ENCODE measurements at places on chromosomes 7 and 10. TPM values are rescaled to one million over a fixed set of nuclear protein-coding genes. Genes with fewer than 3 reads are reported as not detected.
A peak's percentile ranks its signal among the peaks of the same experiment; 100 is the strongest.

The CCDC6 gene
- 25.3 TPM for total RNA-seq

The CALHM2 gene
- total RNA-seq = 23.6 TPM

The LBX1 gene
- total RNA-seq = not detected

The ADIRF gene
- 0.42 TPM for total RNA-seq

The HMX2 gene
- not detected for total RNA-seq

The FRG2B gene
- not detected for total RNA-seq

The ENKUR gene
- total RNA-seq = 14.9 TPM

The VAX1 gene
- total RNA-seq = not detected

The SEMA3D gene
- total RNA-seq = 0.12 TPM

GRCh38 chr7:69208848-69209247 lies 389.4 kb upstream of the AUTS2 start:
- H3K27me3 ChIP-seq = no peaks in the 10 kb centered on the region
- H3K4me1 ChIP-seq = no peaks in the 10 kb centered on the region

GRCh38 chr10:3331690-3332230 lies 159.2 kb upstream of the PITRM1 start:
- peaks cover 39% of the 10 kb centered on the region for H3K27me3 ChIP-seq
- H3K27ac ChIP-seq = no peak overlapping the region
- peaks cover 7% of the 10 kb centered on the region for H3K36me3 ChIP-seq
- no peak overlapping the region for H3K4me3 ChIP-seq
- peaks cover 2% of the 10 kb centered on the region for H3K4me1 ChIP-seq
- no peak for DNase-seq

GRCh38 chr7:90910136-90910535 lies 314.0 kb downstream of the CDK14 start:
- no peak overlapping the region for H3K4me3 ChIP-seq
- no peaks in the 10 kb centered on the region for H3K4me1 ChIP-seq
- no peak for DNase-seq
- H3K27me3 ChIP-seq = no peaks in the 10 kb centered on the region

DNA sequence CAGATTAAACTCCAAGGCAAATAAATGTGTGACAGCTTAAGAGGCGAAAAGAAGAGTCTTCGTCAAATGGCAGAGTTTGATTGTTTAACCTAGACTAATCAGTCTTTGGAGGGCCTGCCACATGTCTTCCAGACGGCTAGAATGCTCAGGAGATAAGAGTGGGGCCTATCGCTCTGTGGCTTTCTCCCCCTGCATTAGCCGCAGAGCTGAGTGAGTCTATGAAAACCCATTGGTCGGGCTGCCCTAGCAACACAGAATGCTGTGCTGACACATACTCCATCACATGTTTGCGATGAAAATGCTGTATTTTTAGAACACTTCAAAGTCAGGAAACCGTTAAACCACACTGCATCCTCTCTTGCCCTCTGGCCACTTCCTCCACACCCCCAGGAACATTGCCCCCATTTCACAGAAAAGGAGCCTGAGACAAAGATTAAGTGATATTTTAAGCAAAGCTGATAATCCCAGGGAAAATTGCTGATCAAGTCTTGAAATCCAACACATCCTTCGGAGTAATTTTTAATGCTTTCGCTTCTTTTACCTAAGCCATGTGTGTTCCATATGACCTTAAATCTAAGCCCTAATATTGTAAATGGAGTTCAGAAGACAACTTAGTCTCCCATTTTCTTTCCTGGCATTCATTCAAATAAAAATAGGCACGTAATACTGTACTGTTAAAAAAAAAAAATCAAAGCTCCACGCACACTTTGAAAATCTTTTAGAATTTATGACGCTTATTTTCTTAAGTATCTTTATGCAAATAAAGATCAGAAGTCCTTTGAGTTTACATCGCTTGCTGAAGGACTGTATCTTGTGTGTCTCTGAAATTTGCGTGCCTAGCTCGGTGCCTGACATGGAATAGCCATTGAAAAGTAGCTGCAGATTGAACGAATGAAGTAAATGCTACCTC lies 161.2 kb downstream of the CELF2 start:
- peaks cover 22% of the 10 kb centered on the region for H3K36me3 ChIP-seq
- H3K4me3 ChIP-seq = no peak overlapping the region
- H3K4me1 ChIP-seq = peaks cover 90% of the 10 kb centered on the region
- no peak overlapping the region for H3K27ac ChIP-seq
- H3K27me3 ChIP-seq = no peaks in the 10 kb centered on the region

- DNase-seq = no peak
- H3K27me3 ChIP-seq = no peaks in the 10 kb centered on the region
- H3K27ac ChIP-seq = no peak overlapping the region
- H3K4me1 ChIP-seq = peaks cover 8% of the 10 kb centered on the region
- no peak overlapping the region for H3K4me3 ChIP-seq
Measured at GRCh38 chr7:2173189-2173827, 59.4 kb downstream of the MAD1L1 start.

DNA sequence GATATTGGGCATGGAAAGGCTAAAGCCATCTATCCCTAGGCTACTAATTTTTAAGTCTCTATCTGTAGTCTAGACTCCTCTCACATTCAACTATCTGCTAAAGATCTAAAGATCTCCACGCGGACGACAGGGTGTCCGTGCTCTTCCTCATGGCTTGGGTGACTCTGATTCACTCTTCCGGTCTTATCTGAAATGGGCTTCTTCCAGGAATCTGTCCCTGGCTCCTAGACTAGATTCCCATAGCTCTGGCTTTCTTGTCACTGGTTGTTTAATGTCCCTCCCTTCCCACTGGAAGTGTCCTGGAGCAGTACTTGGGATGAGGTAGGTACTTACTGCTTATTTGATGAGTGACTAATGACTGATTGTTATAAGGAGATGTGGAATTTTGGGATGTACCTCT lies 62.0 kb upstream of the PODXL start:
- H3K36me3 ChIP-seq = peaks cover 2% of the 10 kb centered on the region
- no peak for DNase-seq
- H3K27ac ChIP-seq = no peak overlapping the region
- peaks cover 32% of the 10 kb centered on the region for H3K27me3 ChIP-seq

- no peak overlapping the region for H3K4me3 ChIP-seq
- peaks cover 59% of the 10 kb centered on the region for H3K27me3 ChIP-seq
- no peak overlapping the region for H3K27ac ChIP-seq
- no peak for DNase-seq
Measured at GRCh38 chr10:122213766-122214165, 57.3 kb upstream of the BTBD16 start.

DNA sequence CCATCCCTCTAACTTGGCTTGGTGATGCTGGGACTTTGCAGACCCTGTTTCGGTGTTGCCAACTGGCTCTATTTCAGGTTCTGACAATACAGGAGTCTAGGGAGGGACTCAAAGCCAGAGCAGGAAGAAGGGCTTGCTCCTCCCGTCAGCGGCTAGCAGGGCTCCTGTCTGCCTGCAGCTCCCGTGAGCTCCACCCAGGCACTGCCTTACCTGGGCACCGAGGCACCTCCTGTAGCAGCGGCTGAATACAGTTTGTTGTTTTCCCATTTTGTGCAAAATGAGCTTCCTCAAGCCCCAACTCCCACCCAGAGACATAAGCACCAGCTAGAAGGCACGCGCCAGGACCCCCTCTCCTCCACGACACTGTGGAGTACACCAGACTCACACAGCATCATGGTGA lies 69.3 kb upstream of the RHEB start:
- peaks cover 13% of the 10 kb centered on the region for H3K4me1 ChIP-seq
- H3K36me3 ChIP-seq = peaks cover 12% of the 10 kb centered on the region

DNA sequence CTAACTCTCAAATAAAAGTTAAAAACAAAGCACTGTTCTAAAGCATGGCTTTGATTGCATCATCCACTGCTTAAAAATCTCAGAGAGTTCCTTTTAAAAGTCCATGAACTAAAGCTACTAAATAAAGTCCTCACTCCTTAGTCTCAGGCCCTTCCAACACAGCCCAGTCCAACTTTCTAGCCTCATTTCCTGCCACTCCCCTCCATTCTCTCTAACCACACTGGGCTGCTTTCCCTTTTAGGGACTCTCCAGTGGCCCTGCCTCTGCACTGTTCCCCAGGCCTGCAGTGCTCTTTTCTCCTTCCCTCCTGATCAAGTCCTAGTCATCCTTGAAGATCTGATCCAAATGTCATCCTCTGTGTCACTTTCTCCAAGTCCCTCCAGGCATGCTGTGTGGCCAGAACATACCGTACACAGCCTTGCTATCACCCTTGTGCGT lies 56.9 kb upstream of the PPP1R3C start:
- H3K4me1 ChIP-seq = peaks cover 13% of the 10 kb centered on the region
- H3K27ac ChIP-seq = peak overlapping the region; percentile 67
- peaks cover 22% of the 10 kb centered on the region for H3K27me3 ChIP-seq
- no peaks in the 10 kb centered on the region for H3K36me3 ChIP-seq
- H3K4me3 ChIP-seq = no peak overlapping the region

GRCh38 chr7:150415161-150416153 lies 35.0 kb upstream of the GIMAP8 start:
- no peaks in the 10 kb centered on the region for H3K36me3 ChIP-seq
- no peak overlapping the region for H3K4me3 ChIP-seq
- H3K27ac ChIP-seq = peak overlapping the region; percentile 65
- peaks cover 4% of the 10 kb centered on the region for H3K27me3 ChIP-seq
- peaks cover 8% of the 10 kb centered on the region for H3K4me1 ChIP-seq

DNA sequence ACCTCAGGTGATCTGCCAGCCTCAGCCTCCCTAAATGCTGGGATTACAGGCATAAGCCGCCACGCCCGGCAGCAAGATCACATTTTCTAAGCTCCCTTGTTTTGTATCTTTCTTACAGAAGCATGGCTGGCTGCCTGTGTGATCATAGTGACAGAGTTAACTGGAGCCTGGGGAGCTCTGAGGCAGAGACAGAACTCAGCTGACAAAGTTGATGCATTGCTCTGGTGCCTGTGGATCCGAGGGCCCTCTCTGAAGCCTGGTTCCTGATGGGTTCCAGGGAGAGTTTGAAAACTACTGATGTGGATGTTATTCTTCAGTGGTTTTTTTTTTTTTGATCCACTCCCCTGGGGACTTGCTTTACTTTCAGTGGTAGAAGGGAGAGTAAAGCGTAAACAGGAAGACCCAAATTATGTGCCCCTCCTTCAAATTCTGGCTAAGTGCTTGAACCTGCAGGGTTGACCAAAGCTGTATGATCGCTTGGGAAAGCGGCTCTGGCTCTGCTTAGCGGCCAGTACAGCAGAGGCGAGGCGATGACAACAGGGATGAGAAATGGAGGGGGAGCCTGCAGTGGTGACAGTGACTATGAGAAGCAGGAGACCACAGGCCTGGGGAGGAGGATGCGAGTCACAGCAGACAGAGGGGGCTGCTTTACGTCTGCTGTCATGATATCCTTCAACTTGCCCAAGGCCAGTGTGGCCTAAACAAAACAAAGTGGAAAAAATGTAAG lies 6.8 kb upstream of the EFCAB10 start:
- H3K27ac ChIP-seq = no peak overlapping the region
- peaks cover 10% of the 10 kb centered on the region for H3K4me1 ChIP-seq
- H3K36me3 ChIP-seq = no peaks in the 10 kb centered on the region
- H3K27me3 ChIP-seq = no peaks in the 10 kb centered on the region

DNA sequence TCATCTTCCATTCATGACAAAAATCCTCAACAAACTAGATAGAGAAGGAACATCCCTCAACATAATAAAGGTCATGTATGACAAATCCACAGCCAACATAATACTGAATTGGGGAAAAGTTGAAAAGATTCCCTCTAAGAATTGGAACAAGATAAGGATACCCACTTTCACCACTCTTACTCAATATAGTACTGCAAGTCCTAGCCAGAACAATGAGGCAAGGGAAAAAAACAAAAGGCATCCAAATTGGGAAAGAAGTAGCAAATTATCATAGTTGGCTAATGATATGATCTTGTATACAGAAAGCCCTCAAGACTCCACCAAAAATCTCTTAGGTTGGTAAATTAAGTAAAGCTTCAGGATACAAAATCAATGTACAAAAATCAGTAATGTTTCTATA lies 4.7 kb downstream of the POT1 start:
- no peaks in the 10 kb centered on the region for H3K27me3 ChIP-seq
- no peak for DNase-seq
- H3K4me1 ChIP-seq = peaks cover 48% of the 10 kb centered on the region
- H3K36me3 ChIP-seq = peaks cover 6% of the 10 kb centered on the region

DNA sequence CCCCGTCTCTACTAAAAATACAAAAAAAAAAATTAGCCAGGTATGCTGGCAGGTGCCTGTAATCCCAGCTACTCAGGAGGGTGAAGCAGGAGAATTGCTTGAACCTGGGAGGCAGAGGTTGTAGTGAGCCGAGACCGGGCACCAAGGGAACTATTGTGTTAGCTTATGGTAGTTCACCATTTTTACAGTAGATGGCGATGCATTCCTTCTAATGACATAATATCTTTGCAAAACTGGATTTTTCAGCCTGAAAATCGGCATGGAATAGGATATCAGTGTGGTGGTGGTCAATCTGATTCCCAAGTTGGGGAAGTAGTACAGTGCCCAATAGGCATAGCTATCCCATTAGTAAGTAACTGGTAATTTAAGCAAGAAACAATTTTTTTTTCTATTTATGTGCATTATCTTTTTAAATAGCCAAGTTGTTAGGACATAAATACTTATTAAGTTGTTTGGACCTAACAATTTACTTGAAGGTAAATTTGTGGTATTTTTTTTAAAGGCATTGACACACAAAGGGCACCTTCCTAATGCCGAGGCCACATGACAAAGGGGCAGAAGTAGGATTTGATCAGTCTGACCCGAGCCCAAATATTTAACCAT lies 17.6 kb upstream of the IMPDH1 start:
- peaks cover 6% of the 10 kb centered on the region for H3K4me1 ChIP-seq
- no peak for DNase-seq
- H3K27me3 ChIP-seq = peaks cover 21% of the 10 kb centered on the region
- peaks cover 2% of the 10 kb centered on the region for H3K36me3 ChIP-seq
- no peak overlapping the region for H3K4me3 ChIP-seq

GRCh38 chr7:88268051-88268450 lies 38.6 kb downstream of the STEAP4 start:
- H3K4me1 ChIP-seq = no peaks in the 10 kb centered on the region
- H3K27me3 ChIP-seq = peaks cover 5% of the 10 kb centered on the region
- no peak overlapping the region for H3K27ac ChIP-seq
- no peak overlapping the region for H3K4me3 ChIP-seq
- H3K36me3 ChIP-seq = no peaks in the 10 kb centered on the region

DNA sequence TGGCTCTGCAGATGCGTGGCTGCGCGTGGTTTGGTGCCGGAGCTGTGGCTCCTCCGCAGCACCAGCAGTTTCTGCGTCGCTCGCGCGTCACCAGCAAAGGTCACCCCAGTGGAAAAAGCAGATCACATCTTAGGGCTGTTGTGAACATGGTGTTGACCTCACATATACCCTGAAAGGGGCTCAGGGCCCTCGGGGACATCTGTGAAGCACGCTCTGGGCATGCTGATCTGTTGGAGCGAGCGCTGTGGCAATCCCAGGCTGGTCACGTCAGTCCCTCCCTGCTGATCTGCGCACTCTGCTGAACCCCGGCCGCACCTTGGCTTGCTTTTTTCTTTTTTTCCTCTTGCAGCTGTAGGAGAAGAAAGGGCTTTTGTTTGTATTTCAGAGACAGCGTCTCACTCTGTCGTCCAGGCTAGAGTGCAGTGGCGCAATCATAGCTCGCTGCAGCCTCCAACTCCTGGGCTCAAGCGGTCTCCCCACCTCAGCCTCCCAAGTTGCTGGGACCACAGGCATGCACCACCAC lies 33.3 kb upstream of the AP5Z1 start:
- no peaks in the 10 kb centered on the region for H3K27me3 ChIP-seq
- H3K4me1 ChIP-seq = peaks cover 50% of the 10 kb centered on the region
- H3K4me3 ChIP-seq = no peak overlapping the region

DNA sequence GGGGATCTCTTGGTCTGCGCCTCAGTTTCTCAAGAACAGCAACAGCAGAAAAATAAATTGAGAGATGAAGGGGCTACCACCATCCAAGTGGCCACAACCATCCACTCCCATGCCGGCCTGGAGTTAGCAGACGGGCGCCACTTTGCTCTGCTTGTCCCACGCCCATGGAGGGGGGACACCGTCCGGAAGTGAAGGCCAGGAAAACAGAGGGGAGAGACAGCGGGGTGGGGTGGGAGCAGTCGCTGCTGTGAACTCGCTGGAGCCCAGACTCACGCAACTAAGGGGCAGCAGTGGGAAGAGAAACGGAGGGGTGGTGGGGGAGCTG lies 135.4 kb downstream of the KIF20B start:
- peak overlapping the region; percentile 95 for H3K4me3 ChIP-seq
- peaks cover 2% of the 10 kb centered on the region for H3K36me3 ChIP-seq
- H3K27ac ChIP-seq = peak overlapping the region; percentile 85
- DNase-seq = no peak
- H3K27me3 ChIP-seq = peaks cover 5% of the 10 kb centered on the region
- H3K4me1 ChIP-seq = peaks cover 19% of the 10 kb centered on the region

All from T-helper 17 cell (primary cell).